ENCODE measurements at places on chromosomes 3 and 15. TPM values are rescaled to one million over a fixed set of nuclear protein-coding genes. Genes with fewer than 3 reads are reported as not detected.

GRCh38 chr15:40344631-40345120, 3.9 kb upstream of the CCDC9B start:
- DNase-seq = peak; percentile 85

GRCh38 chr3:139470199-139470598, 6.1 kb downstream of the RBP2 start:
- no peak for DNase-seq

DNA sequence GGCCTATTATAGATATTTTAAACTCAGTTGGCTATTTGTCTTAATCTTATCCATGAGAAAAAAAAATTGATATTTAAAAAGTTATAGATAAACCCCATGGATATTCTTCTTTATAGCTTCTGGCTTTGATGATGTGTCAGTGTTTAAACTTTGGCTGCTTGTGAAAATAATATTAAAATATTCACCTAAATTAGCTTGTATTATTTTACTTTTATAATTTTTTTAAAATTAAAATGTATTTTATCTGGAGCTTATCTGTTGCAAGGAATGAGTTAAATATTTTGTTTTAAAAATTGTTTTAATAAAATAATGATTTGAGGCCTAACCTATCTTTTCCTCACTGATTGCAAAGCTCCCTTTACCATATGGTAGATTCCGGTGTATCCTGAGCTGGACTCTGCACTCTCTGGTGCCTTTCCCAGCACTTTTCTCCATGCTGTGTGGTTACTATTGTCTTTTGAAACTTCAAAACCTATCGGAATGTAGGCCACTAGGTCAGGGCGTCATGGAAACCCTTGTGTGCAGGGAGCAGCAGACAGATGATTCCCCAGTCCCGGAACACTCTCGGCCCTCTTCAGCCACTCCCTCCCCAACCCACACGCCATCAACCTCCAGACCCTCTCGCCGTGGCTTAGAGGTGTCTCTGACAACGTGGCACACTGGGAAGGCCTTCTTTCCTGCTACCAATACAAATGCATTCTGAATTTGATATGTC, 252.3 kb upstream of the ATP10A start:
- no peak for DNase-seq

Gene GNAT1
- not detected for total RNA-seq

DNA sequence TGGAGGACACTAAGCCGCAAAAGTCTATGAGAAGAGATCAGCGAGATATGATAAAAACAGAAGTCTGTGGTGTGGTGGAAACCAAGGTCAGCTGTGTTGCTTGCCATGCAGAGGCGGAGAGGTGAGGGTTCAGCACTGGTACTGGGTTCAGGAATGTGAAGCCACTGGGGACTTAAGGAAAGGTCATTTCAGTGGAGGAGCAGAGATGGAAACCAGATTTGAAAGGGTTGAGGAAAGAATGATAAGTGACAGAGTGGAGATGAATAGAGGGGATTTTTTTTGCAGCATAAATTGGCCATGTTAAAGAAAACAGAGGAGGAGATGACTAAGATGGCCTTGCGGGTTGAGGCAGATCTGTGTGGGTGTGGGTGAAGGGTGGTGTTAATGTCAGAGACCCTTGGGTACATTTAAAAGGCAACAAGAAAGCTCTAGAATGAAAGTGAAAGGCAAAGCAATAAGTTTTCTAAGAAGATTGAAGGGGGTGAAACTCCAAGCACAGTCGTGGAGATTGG, 265.5 kb downstream of the ADAMTSL3 start:
- DNase-seq = peak; percentile 10

Gene DLL4
- 0.14 TPM for total RNA-seq

Gene SYNM
- 1.3 TPM for total RNA-seq

Gene REC114
- not detected for total RNA-seq

DNA sequence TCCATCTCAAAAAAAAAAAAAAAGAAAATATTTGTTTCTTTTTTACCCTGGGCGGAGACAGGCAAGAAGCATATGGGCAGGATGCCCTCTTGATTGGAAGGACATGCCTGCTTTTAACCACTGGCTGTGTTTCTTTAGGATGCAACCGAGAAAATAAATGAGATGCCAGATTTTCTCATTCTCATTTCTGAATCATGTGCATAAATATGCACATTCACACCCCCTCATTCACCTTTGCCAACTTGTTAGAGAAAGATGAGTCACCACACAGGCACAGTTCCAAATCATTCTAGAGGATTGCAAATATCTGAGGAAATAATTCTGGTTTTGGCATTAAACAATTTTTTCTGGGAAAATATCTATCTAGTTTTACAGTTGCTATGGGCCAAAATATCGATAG, 3.3 kb downstream of the LIPH start:
- no peak for DNase-seq

GRCh38 chr15:75112278-75112847, 89.0 kb downstream of the PPCDC start:
- no peak for DNase-seq

- DNase-seq = no peak
Observed at GRCh38 chr3:128145279-128145678, 8.0 kb upstream of the EEFSEC start.

DNA sequence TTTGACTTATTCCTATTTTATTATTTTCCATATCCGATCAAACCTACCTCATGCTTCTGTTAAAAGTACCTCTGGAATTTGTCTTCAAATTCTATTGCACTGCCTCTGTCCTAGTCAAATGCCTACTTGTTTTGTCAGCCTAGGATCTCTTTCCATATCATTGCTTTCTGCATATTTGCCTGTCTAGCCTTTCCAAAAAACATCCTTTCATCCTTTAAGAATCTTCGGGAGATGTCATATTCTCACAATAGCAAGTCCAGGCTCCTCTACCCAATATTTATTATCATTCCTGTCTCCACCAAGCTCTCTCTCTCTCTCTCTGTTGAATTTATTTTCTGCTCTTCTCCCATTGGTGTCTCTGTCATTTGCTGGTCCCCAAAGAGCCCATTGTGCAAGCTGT, 80.1 kb downstream of the LRRC28 start:
- DNase-seq = no peak

DNA sequence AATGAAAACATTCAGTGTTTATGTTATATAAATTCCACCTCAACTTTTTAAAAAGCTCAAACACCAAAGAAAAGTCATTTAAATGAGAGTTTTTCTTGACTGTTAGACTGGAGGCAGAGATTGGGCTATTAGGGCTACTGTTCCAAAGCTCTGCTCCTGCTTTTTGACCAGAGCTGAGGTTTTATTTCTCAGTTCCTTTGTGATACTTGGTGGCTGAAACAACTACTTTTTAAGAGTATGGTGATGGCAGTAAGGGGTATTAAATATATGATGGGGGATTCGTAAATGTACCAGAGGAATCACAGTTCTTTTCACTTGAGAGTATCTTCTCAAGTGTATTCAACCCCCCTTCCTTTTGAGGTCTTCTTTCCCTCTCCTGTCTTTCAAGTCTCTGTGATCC, 186.1 kb upstream of the CGNL1 start:
- no peak for DNase-seq

GRCh38 chr3:97983933-97984491, 11.8 kb upstream of the RIOX2 start:
- no peak for DNase-seq

GRCh38 chr15:46089467-46089935, 454.7 kb downstream of the SQOR start:
- DNase-seq = no peak

DNA sequence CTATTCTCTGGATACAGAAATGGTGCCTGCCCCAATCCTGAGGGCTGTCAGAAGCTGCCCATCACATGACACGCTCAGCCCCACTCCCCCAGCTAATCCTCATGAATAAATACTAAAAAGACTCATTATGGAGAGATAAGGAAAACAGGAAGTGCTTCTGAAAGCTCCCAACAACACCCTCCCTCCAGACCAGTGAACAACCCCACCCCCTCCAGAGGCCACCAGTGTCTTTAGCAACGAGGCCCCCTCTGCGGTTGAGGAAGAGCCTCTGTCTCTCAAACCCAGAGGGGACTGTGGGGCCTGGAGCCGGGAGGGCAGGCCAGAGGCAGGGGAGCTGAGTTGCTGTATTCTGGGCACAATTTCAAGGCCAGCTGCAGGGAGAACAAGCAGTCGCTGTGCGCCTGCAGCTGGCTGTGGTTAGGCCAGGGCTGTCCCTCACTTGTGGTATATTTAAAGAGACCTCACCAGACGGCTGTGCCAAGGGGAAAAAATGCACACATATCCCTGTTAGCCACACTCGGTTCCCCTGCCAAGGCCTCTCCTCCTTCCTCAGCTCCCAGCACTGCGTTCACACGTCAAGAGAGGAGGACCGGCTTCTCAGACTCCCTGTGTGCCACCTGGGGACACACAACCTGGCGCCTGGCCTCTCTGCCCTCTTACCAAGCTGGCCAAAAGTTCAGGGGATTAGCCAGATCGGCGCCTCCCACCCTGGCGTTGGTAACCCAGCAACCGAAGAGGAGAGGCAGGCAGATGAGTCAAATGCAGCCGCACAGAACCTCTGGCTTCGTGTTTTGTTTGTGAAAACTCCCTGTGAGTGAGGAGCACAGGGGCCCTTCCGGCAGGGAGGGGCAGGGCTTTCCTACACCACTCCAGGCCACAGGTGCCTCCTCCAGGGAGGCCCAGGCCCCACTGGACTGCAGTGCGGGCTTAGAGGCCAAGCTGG, 101.2 kb upstream of the ETV5 start:
- peak; percentile 20 for DNase-seq

GRCh38 chr15:51907136-51907862, 64.3 kb downstream of the LEO1 start:
- DNase-seq = no peak

- no peak for DNase-seq
Observed at GRCh38 chr3:90076136-90076535, 968.7 kb downstream of the EPHA3 start.

GRCh38 chr3:11603628-11604027, 40.1 kb downstream of the VGLL4 start:
- no peak for DNase-seq

Gene CHRNA3
- total RNA-seq = not detected

DNA sequence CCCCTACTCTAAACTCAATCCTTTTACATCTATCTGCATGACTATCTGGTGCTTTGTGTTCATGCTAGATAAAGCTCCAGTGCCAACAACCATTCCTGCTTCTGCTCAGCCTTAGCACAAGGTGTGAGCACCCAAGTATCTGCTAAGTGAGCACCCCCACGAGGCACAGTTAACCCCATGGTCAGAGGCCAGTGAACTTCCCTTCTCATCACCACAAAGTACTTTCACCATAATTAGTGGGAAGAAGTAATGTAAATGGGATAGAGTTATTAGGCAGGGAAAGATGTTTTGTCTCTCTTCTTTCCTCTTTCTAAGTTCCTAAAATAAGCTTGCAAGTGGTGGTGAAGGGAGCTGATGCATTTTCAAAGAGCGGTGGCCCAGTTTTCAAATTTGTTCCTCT, 96.4 kb downstream of the ANO10 start:
- no peak for DNase-seq

Gene IQCF5
- total RNA-seq = not detected

GRCh38 chr15:78928616-78929093, 16.2 kb downstream of the CTSH start:
- DNase-seq = no peak

DNA sequence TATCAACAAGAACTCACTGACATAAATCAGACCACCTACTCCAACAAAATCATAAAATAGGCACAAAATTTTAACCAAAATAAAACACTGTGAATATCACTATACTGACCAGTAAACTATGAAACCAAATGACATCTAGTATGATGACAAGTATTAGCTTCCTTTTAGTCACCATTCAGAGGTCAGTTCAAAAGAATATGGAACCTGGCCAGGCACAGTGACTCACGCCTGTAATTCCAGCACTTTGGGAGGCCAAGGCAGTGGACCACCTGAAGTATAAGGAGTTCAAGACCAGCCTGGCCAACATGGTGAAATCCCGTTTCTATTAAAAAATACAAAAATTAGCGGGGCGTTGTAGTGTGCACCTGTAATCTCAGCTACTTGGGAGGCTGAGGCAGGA, 65.8 kb downstream of the SMARCC1 start:
- DNase-seq = no peak

GRCh38 chr3:187774185-187774789, 29.0 kb upstream of the BCL6 start:
- no peak for DNase-seq

DNA sequence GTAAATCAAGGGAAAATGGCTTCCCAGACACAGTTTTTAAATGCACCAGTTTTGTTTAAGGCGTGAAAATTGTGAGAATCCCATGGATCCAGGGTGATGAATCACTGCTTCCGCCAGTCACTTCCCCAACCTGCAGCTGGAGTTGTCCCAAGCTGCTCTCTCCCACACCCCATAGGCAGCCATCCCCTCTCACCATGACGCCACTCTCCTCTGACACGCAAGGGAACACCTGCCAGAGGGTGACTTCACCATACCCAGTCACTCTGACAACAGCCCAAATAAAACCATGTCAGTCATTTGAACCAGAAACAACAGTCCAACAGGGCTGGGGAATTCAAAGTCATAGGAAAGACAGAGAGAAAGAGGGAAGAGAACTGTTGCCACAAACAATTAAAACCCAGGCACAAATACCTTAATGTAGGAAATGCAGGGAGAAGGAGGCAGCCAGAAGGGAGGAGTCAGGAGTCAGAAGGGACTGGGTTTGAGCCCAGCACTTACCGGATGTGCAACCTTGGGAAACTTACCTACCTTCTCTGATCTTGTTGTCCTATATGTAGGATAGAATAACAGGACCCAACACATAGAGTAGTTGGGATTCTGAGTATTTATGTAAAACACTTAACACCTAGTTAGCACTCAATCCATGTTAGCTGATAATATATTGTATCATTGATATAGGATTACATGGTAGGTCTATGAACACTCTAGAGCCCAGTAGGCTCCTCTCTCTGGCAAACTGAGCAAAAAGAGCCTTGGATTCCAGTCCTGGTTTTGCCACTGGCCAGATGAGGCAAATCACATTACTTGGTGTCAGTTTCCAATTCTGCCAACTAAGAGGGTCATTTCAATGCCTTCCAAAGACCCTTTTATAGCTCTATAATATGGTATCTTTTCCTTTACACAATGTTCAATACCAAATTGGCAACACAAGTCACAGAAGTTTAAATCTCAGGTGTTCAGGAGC, 326.3 kb upstream of the ICE2 start:
- no peak for DNase-seq

Gene CCDC54
- not detected for total RNA-seq

Gene PAQR5
- 0.19 TPM for total RNA-seq

DNA sequence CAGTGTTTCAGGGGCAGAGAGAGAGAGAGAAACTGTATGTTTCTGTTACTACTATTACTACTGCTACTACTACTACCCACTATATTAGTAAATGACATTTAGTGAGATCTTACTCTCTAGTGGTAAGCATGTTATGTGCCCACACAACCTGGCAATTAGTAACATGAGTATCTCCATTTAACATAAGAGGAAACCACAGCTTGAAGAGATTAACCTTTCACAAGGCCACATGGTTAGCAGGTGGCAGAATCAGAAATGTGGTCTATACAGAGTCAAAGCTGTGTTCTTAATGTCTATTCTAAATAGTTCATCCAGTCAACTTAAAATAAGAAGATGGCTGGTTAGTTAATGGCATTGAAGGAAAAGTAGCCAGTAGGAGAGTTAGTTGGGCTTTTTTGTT, 961.6 kb downstream of the MCTP2 start:
- DNase-seq = no peak

GRCh38 chr3:45127130-45127822, 18.9 kb downstream of the CDCP1 start:
- DNase-seq = no peak

Gene SCG5
- total RNA-seq = 0.57 TPM

Gene COL8A1
- total RNA-seq = 0.07 TPM

Measured in activated naive CD4-positive, alpha-beta T cell treated with anti-CD3 and anti-CD28 coated beads for 36 hours (primary cell).